ENCODE measurements at places on chromosomes 11 and 22. TPM values are rescaled to one million over a fixed set of nuclear protein-coding genes. Genes with fewer than 3 reads are reported as not detected.

The SAA2 gene
- not detected for total RNA-seq

The CPT1B gene
- 1.5 TPM for total RNA-seq

The PIH1D2 gene
- total RNA-seq = 1.3 TPM

The GGTLC2 gene
- total RNA-seq = not detected

The LRP4 gene
- total RNA-seq = 1.1 TPM

The BRSK2 gene
- 0.26 TPM for total RNA-seq

The C11orf97 gene
- total RNA-seq = not detected

The MYBPC3 gene
- not detected for total RNA-seq

The CHRM1 gene
- total RNA-seq = not detected

The VPREB1 gene
- total RNA-seq = not detected

The C22orf42 gene
- total RNA-seq = not detected

The PHF21B gene
- total RNA-seq = not detected

The E2F8 gene
- total RNA-seq = 0.79 TPM

The PI4KA gene
- 33.2 TPM for total RNA-seq

The IGSF22 gene
- total RNA-seq = not detected

The GRK3 gene
- 0.66 TPM for total RNA-seq

The GSTT2B gene
- total RNA-seq = 0.79 TPM

The IFITM2 gene
- 138 TPM for total RNA-seq

The OVCH2 gene
- total RNA-seq = not detected

The NCR3LG1 gene
- total RNA-seq = 6.6 TPM

The CD3E gene
- total RNA-seq = not detected

The OR52A1 gene
- not detected for total RNA-seq

The POLA2 gene
- total RNA-seq = 3.9 TPM

The BTBD18 gene
- total RNA-seq = not detected

The SCGB1A1 gene
- not detected for total RNA-seq

The RIBC2 gene
- 1.2 TPM for total RNA-seq

The SLC5A1 gene
- total RNA-seq = not detected

The RIMBP3B gene
- 0.26 TPM for total RNA-seq

The FAM227A gene
- 1.1 TPM for total RNA-seq

The OR6A2 gene
- 0.19 TPM for total RNA-seq

The MYEOV gene
- 1.2 TPM for total RNA-seq

The SAA1 gene
- total RNA-seq = not detected

The SMC1B gene
- total RNA-seq = 0.13 TPM

The TNRC6B gene
- 21.8 TPM for total RNA-seq

The LDHAL6A gene
- not detected for total RNA-seq

The TMPRSS5 gene
- under 0.01 TPM for total RNA-seq

The CARD16 gene
- 15.3 TPM for total RNA-seq

The DLAT gene
- 35.3 TPM for total RNA-seq

The FZD4 gene
- 42.4 TPM for total RNA-seq

The OR51B4 gene
- total RNA-seq = not detected

The GCAT gene
- total RNA-seq = 28.8 TPM

The PPFIA1 gene
- total RNA-seq = 41.6 TPM

The KCNQ1OT1 gene
- 2.3 TPM for total RNA-seq

The ARL2 gene
- 110 TPM for total RNA-seq

The CADM1 gene
- total RNA-seq = 0.75 TPM

The SPDYC gene
- not detected for total RNA-seq

The GGT1 gene
- 0.79 TPM for total RNA-seq

The TMA7B gene
- not detected for total RNA-seq

The MED19 gene
- total RNA-seq = 20.9 TPM

All from aortic smooth muscle cell (primary cell).